Hindlimb muscle (tissue), 1 donor: ENCODE measurements at places on chromosomes 5 and 9. TPM values are rescaled to one million over a fixed set of nuclear protein-coding genes. Genes with fewer than 3 reads are reported as not detected.

GRCh38 chr5:38807570-38808483, 38.0 kb upstream of the OSMR start:
- DNase-seq = no peak

GRCh38 chr5:28012538-28012937, 974.2 kb upstream of the CDH9 start:
- no peak for DNase-seq

GRCh38 chr5:78638423-78638822, 10.1 kb downstream of the LHFPL2 start:
- DNase-seq = no peak

GRCh38 chr5:129400395-129400983, 59.6 kb upstream of the ADAMTS19 start:
- DNase-seq = peak; percentile 9

- no peak for DNase-seq
Observed at GRCh38 chr5:174693697-174694385, 30.5 kb upstream of the MSX2 start.

DNA sequence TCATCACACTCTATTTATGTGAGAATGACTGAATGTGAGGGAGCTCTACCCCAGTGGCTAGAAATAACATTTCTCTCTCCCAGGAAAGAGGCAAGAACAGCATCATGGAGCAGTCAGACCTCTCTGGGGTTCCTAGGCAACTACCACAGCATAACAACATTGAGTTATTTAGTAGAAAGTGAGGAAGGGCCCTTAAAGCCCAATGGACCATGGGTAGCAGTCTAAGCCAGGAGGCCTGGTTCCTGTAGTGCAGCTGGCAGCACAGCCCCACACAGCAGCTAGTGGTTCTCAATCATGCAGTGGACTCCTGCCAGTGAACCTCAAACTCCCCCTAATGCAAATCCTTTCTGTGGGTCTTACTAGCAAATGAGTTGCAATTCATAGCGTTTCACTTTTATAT, 55.3 kb downstream of the SPEF2 start:
- peak; percentile 4 for DNase-seq

- no peak for DNase-seq
Observed at GRCh38 chr5:107831612-107832395, 161.1 kb upstream of the EFNA5 start.

DNA sequence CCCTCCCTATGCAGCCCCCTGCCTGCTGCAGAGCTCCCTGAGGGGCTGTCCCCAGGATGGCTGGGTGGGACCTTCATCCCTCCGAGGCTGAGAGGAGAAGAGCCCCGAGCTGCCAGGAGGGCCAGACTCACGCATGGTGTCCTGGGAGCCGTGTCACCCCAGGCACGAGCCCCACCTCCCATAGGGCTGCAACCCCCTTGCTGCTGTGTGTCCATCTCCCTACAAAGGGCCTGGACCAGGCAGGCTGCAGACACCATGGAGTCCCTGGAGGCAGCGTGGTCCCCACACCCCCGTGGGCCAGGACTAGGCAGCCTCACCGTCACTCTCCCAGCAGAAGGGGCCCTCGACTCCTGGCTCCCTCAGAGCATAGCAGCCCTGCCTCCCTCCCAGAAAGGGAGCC, 11.2 kb upstream of the SEC16A start:
- DNase-seq = no peak

DNA sequence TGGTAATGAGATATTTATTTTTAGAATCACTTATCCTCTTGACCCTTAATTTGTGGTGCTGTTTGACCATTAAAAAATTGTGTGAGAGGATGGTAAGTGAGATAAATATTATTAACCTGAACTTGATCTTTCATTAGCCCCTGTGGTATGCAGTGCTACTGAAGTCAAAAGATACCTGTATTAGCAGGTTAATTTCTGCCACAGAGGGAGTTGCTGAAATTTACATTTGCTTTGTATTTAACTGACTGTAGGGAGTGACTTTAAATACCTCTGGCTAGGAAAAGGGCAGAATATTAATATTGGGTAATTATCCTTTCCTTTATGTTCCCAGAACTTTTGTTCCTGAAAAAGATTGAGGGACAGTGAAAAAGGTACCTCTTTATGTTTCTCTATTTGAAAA, 133.6 kb downstream of the CHSY3 start:
- no peak for DNase-seq

GRCh38 chr5:4128994-4129393, 533.4 kb downstream of the IRX1 start:
- no peak for DNase-seq

DNA sequence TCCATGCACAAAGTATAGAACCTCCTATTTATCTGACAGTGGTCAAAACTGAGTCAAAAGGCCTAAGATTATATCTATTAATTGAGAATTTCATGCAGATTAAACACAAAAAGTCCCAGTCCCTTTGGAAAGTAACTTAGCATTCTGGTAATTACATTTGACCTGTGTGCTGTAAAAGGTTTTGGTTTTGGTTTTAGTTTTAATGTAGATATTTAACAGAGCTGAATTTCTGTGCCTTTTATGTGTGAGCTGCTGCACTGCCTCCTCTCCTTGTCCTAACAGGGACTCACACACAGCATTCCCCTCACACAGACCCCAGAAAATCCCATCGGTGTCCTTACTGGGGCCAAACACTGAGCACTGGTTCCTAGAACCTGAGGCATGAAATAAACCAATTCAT, 31.0 kb upstream of the FSD1L start:
- DNase-seq = no peak

GRCh38 chr5:67214707-67215447, 18.3 kb upstream of the CD180 start:
- no peak for DNase-seq

- DNase-seq = no peak
Observed at GRCh38 chr9:75967556-75967955, 77.1 kb downstream of the PCSK5 start.

- DNase-seq = no peak
Observed at GRCh38 chr5:50580506-50580905, 85.9 kb upstream of the PARP8 start.

- DNase-seq = no peak
Observed at GRCh38 chr9:86867804-86868313, 79.4 kb downstream of the GAS1 start.

DNA sequence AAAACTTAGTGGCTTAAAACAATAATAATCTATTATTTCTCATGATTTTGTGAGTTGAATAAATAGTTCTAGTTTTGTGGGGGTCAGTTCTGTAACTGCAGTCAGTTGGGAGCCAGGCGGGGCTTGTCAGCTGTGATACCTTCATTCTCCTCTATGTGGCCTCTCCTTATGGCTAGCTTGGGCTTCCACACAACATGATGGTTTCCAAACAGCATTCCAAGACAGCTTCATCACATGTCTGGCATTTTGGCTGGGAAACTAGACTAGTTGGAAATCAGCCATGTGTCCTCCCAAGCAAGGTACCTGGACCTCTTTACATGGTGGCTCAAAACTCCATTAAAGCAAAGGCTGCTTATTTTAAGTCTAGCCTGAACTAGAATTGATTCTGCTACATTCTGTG, 61.4 kb upstream of the RANBP3L start:
- no peak for DNase-seq

- peak; percentile 0 for DNase-seq
Observed at GRCh38 chr5:22985446-22985845, 132.3 kb upstream of the CDH12 start.

- no peak for DNase-seq
Observed at GRCh38 chr5:148825716-148826052, 727 bp upstream of the ADRB2 start.

ACTBL2 gene
- not detected for polyA plus RNA-seq

RAB24 gene
- 23.0 TPM for polyA plus RNA-seq

MEIKIN gene
- not detected for polyA plus RNA-seq

TLR4 gene
- 6.2 TPM for polyA plus RNA-seq

SETD9 gene
- 9.6 TPM for polyA plus RNA-seq

DDX41 gene
- polyA plus RNA-seq = 45.8 TPM

EIF4E1B gene
- polyA plus RNA-seq = 0.12 TPM

CCNO gene
- polyA plus RNA-seq = 0.39 TPM
